ENCODE measurements at places on chromosomes 2 and 18.

- DNase-seq: peak; percentile 11
Observed at GRCh38 chr2:190180313-190181122, 118.0 kb upstream of the MSTN start.

DNA sequence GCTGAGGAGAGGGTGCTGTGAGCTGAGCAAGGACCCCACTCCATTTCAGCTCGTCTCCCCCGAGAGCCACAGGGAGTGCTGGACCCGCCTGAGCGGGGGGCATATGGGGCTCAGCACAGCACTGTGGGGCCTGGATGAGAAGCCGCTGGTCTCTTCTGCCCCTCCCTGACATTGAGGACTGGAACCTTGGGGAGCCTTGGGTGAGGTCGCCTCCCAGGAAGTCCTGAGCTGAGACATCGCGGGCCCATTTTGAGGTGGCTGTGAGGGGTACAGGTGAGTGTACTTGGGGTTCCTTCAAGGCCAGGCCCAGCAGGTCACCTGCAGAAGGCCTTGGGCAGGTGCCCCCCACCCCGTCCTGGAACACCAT lies 3.1 kb upstream of the AQP12A start:
- DNase-seq: no peak

- DNase-seq: no peak
Observed at GRCh38 chr2:71599038-71599437, 145.7 kb downstream of the DYSF start.

- DNase-seq: no peak
Observed at GRCh38 chr18:7678801-7679200, 111.7 kb downstream of the PTPRM start.

GRCh38 chr2:192749611-192750200 lies 555.0 kb upstream of the TMEFF2 start:
- no peak for DNase-seq

DNA sequence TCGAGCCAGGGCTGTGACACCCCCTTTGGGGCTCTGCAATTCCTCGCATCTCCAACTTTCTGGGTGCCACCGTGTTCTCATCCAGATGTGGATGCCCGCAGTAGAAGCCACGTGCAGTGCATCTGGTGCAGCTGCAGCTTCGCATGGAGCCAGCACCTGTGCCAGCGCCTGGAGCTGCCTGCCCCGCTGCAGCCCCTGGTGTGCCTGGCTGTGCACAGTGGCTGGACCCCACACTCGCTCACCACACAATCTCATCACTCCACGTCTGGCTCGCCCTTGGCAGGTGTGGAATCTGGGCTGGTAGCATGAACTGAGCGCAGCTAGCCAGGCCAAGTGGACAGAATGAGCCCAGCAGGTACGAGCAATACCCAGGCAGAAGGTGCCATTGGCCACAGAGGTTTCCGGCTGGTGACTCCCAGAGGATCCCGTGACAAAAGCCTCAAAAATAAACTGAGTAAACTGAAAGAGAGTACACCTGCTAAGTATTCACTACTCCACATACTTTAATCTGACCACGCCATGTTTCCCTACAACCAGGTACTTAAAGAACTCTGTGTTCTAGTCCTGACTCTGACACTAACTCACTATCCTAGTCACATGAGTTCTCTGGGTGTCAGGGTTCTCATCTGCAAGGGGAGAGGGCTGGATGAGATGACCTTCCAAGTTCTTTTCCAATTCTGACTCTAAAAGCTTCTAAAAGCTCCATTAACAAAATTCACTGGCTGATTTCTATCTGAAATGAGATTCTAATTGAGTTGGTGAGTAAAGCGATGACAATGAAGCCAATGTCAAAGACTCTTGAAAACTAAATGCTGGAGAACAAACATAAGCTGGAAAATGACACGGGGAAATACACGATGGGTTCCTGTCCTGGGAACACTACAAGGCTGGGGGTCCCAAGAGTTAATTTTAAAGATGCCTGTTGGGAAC lies 37.1 kb downstream of the RNF152 start:
- DNase-seq: no peak

GRCh38 chr18:46891742-46892214 lies 25.5 kb downstream of the PIAS2 start:
- peak; percentile 4 for DNase-seq

GRCh38 chr18:76371301-76372203 lies 123.5 kb downstream of the ZNF516 start:
- DNase-seq: no peak

DNA sequence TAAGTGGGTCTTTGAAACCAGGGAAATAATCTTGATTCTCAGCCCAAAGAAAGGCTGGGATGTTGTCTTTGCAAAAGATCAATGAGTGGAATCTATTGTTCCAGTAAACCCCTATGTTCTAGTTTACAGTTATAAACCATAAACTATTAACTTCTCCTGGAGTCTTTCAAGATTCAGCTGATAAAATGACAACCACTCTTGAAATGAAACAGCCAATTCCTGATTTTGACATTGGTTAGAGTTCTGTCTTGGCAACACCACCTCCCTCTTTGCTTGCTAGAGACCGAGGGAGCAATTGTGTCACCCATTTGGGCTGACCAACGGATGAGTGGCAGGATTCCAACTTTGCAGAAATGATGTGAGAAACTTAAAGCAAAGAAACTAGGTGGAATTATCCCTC lies 746.9 kb downstream of the SLC4A3 start:
- no peak for DNase-seq

DNA sequence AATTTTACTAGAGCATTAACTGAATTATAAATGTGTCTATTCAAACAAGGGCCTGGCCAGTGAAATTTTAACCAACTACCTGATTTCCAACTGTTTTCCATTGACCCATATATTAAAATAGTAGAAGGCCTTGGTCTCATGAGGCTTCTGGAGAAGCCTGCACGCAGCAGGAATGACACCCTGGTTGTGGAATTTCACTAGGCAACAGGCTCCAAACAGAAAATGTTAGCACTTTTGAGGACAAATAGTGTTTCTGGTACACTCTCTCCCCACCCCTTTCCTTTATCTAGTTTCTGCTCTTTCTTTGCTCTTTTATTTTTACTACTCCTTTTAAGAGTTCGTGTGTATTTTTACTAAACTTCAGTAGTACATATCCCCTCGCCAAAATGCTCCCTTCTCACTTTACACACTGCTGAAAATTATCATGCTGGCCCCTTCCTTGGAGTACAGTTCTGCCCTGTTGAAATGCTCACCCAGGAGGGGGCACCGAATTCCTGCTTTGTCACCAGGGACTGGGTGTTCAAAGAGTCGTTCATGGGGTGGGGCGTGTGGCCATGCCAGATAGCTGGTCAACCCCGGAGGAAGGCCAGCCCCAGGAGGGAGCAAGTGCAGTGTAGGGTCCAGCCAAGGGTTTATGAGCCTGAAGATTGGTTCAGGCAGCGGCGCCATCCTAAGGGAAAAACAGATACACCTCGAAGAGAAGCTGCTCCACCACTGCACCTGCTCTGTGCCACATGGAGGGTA lies 22.1 kb upstream of the COL6A3 start:
- no peak for DNase-seq

DNA sequence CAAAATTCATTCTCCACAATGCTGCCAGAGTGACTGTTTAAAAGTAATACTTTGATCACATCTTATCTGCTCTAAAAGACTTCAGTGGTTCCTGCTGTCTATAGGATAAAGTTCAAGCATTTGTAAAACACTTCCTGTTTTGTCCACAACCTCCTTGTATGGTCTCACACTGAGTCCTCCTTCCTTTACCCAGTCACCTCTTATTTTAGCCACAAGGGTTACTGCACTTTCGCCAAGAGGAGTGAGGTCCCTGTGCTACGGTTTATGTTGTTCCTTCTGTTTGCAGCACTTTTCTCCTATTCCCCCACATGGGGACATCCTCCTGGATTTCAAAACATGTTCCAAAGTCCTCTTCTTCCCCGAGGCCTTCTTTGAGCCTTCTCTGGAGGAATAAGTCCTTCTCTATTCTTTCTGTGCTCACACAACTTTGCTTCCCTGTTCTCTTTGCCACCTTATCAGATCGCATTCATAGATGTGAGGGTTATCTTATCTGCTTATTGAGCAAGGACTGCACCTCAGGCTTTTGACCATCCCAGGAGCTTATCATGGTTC lies 112.2 kb upstream of the NABP1 start:
- DNase-seq: no peak

DNA sequence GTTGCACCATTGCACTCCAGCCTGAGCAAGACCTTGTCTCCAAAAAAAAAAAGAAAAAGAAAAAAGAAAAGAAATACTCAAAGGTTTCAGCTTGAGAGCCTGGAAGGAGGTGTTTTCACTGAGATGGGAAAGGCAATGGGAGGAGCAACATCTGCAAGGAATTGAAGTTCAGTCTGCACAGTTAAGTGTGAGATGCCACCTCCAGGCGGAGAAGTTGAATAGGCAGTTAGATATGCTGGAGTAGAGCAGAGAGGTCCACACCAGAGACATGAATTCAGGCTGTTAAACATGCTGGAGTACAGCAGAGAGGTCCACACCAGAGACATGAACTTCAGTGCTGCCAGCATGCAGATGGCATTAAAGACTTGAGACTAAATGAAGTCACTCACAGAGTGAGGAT lies 41.4 kb upstream of the DTNB start:
- DNase-seq: no peak

DNA sequence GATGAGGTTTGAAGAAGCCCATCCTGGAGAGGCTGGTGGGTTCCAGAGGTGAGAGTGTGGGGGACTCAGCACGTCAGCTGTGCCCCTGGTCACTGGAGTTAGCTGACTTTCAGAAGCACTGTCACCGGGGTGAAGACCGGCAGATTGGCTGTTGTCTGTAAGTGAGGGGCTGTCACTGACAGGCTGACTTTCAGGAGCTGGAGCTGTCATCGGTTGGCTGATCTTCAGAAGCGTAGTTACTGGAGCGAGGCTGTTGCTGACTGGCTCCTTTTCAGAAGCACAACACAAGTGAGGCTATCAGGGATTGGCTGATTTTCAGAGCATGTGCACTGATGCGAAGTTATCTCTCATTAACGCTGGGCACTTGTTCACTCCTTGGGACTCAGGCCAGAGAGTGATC lies 738.4 kb upstream of the ID2 start:
- DNase-seq: no peak

DNA sequence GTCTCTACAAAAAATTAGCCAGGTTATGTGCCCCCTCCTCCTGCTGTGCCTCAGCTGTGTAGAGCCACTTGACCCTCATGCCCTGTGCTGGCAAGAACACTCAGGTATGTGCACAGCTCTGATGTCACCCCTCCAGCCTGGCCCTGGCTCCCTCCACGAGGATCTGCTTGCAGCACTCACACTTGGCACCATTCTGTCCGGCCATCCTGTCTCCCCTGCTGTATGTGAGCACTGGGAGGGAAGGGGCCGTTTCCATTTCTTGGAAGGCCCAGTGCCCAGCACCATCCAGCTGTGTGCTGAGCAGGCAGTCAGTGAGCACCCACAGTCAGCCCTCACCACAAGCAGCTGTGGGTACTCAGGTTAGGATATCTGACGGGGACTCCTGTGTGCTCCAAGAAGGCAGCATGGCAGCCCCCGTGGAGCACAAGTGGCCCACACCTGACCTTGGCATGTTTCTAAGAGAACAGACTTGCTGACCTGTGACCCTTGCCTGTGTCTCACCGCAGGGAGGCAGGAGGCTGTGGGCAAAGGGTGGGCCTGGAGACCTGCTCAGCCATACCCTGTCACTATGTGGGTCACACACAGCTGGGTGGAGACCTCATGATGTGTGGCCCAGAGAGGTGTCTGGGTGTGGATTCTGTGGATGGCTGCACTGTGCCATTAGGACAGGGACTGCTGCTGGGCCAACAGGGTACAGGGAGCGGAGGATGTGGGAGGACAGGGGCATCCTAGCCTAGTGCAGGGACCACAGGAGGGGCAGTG lies 31.5 kb downstream of the USP34 start:
- DNase-seq: no peak

DNA sequence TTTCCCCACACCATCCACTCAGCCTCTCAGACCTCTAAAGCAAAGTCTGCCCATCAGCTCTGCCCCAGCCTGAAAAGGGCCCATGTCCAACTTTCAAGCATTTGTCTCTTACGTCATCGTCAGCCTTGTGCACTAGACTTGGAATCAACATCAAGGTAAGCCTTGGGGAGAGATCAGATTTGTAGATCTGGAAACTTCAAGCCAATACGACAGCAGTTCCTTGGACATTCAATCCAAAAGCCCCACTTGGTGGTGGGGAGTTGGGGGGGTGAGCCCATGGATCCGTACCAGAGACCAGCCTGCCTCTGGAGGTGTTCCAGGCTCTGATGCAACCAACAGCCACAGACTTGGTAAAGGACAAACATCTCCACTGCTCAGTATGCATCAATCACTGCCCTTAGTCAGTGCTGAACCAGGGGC lies 206.8 kb upstream of the MEIS1 start:
- no peak for DNase-seq

DNA sequence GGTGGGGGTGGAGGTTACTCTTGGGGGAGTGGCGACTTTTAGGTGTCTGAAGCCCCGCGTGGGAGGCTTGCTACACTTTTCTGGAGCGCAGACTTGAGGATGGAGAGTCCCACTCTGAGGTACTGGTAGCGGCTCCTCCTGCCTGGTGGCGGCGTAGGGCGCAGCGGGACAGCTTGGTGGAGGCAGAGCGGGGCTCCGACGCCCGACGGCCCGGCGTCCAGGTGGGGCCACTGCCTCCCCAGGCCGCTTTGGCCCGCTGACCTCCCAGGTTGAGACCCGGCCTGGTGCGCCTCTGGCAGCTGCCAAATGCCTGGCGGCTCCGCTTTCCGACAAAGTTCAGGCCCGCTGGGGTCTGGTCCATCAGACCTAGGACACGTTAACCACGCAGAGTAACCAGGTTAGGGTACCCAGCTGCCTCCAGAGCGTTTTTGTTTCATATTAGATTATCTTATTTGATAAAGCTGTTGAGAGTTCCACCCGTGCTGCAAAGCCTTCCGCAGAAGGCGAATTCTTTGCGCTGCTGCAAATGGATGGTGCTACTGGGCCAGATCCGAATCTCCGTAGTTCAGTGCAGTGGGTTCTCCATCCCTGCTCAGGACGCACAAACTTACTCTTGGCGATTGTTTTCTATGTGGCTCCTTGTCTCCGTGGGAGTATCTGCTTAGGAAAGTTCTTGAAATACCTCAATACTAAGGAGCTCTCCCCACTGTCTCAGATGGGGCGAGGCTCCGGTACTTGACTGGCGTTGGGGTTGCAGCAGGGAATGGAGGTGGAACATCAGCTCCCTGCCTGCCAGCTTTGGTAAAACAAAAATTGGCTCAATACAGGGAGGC lies 405.9 kb downstream of the XIRP2 start:
- no peak for DNase-seq

Data from stimulated activated CD8-positive, alpha-beta memory T cell treated with anti-CD3 and anti-CD28 coated beads, Interleukin-15, amount 100 ng/mL, for 48 hours (primary cell).